Activated CD8-positive, alpha-beta T cell treated with anti-CD3 and anti-CD28 coated beads for 36 hours (primary cell): ENCODE measurements at places on chromosomes 5 and 9.

GRCh38 chr5:143045062-143045461 lies 274.9 kb downstream of the ARHGAP26 start:
- no peak for DNase-seq

DNA sequence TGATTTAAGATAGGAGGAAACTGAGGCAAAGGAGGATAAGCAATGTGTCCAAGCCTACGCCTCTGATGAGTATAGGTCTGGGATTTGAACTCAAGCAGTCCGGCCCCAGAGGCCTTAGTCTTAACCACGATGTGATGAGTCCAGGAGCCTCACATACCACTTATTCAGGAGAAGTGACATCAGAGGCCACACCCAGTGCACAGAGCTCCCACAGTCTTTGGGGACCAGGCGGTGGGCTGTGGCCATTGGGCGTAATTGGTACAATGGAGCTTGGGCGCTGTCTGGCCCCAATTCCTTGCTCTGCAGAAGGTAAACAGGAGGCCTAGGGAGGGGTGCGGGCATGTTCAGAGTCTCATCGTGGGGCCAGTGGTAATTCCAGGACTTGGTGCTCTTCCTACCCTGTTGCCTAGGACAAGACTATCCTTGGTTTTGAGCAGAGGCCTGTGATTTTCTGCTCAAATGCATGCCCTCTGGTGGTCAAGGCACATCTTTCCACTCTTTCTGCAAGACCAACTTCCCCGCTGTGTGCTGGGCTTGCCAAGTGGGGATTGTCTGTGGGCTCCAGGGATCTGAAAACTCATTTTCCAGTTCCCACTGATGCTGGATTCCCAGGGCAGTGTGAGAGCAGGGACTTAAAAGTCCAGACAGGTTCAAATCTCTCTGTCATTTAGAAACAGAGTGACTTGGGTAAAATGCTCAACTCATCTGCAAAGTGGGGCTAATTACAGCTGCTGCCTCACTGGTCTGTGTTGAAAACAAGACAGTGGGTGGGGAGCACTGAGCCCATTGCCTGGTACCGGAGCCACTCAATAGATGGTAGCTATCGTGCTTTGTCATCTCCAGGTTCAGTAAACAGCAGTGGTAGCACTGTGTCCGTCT lies 15.8 kb downstream of the NDST1 start:
- peak; percentile 35 for DNase-seq

DNA sequence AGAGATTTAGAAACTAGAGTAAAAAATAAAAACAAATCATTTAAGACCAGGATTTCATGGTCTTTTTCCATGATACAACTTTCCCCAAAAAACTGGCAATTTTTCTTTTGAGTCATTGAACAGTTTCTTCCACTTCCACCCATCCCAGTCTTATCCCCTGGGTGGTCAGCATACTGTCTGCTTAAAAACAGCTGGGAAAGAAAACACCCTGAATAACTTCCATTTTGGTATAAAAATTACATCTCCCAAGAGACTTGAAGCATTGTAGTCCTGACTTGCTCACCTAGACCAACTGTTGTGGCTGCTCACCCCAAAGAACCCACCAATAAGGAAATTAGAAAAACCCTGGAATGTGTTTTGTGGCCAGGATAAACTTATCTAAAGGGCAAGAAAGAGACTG lies 731.3 kb downstream of the NR2F1-AS1 start:
- DNase-seq, result no peak

GRCh38 chr5:8114597-8115266 lies 245.8 kb downstream of the MTRR start:
- DNase-seq, result no peak

DNA sequence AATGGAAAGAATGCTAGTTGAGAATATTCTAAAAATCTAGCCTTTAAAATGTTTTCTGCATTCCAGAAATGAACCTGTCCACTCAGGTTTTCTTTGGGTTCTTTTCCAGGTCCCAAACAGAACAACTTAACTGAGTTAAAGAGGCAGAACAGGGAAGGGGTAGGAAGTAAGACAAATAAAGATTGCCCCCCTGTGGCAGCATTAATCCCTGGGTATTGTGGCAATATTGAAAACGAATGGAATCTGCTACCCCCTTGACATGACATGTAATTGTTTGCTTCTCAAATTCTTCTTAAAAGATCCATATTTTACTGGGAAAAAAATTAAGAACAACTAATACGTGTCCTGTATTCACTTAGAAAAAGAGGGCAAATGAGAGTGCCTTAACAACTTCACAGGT lies 9.3 kb upstream of the RBM22 start:
- DNase-seq, result peak; percentile 8

GRCh38 chr5:107451028-107451427 lies 219.7 kb downstream of the EFNA5 start:
- no peak for DNase-seq

DNA sequence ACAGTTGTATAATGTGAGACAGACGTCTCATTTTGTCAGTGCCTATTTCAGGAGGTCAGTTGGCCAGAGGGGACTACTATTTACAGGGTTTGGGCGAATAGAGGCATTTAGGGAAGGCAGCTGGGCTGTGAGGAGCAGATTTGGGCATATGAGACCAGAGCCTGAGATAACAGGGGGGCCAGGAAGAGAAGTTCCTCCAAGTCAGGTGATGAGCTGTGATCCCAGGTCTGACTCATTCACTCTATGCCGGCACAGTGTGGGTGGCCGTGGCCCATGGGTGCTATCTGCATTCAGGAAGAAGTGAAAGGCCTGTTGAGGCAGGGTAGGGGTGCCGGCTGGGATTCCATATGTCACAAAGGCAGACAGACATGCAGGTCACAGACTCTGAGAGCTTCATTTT lies 142.8 kb downstream of the PDZD2 start:
- DNase-seq, result peak; percentile 5

- no peak for DNase-seq
These were observed 136.9 kb downstream of the OLFM1 start for GRCh38 chr9:135224286-135224877.

- DNase-seq, result no peak
These were observed 9.0 kb downstream of the OR1J1 start for GRCh38 chr9:122468735-122469134.

DNA sequence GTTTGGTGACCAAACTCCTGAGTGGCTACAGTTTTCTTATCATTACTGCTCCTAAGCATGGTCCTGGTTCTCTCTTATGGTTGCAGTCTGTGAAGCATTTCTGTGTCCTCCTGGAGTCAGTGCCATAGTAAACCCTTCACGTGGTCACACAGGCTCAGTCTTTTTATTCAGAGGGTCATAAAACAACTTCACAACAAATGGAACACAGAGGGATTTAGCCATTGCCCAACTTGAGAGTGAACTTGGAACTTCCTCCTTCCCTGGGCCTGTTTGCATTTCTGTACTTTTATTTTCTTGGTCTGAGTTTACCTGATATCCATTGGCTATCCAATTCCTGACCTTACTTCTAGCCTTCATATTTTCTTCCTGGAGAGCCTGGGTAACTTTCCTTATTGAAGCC lies 144.9 kb downstream of the CCDC192 start:
- no peak for DNase-seq
